ENCODE measurements at places on chromosomes 3 and 15. TPM values are rescaled to one million over a fixed set of nuclear protein-coding genes. Genes with fewer than 3 reads are reported as not detected.

The FOXL2 gene
- total RNA-seq: 0.11 TPM

The FBN1 gene
- 1,426 TPM for total RNA-seq

The GAP43 gene
- 0.39 TPM for total RNA-seq

The DISP2 gene
- 0.13 TPM for total RNA-seq

The FSD2 gene
- total RNA-seq: not detected

The HRG gene
- not detected for total RNA-seq

The UTS2B gene
- total RNA-seq: 0.52 TPM

The MORC1 gene
- not detected for total RNA-seq

The SAMMSON gene
- total RNA-seq: not detected

The MME gene
- 26.5 TPM for total RNA-seq

The ZNF80 gene
- total RNA-seq: not detected

The GOLGA8J gene
- 0.52 TPM for total RNA-seq

The SEMA6D gene
- 10.5 TPM for total RNA-seq

The DNAH12 gene
- total RNA-seq: 0.13 TPM

The FETUB gene
- total RNA-seq: not detected

The TMCO5A gene
- not detected for total RNA-seq

The LDHAL6B gene
- total RNA-seq: not detected

The POLQ gene
- 2.5 TPM for total RNA-seq

The HCLS1 gene
- total RNA-seq: 4.0 TPM

The DTX3L gene
- total RNA-seq: 38.5 TPM

The RLBP1 gene
- not detected for total RNA-seq

The TUSC7 gene
- total RNA-seq: not detected

The NR2E3 gene
- total RNA-seq: not detected

The FRMD5 gene
- 0.11 TPM for total RNA-seq

The SLC9C1 gene
- under 0.01 TPM for total RNA-seq

The PRSS50 gene
- total RNA-seq: under 0.01 TPM

The WNT7A gene
- total RNA-seq: not detected

The THPO gene
- 0.78 TPM for total RNA-seq

The C3orf49 gene
- not detected for total RNA-seq

The ANKRD63 gene
- not detected for total RNA-seq

The ECE2 gene
- not detected for total RNA-seq

The CCDC54 gene
- total RNA-seq: not detected

The CFAP100 gene
- not detected for total RNA-seq

The CMTM8 gene
- total RNA-seq: 0.26 TPM

The RASGRF1 gene
- total RNA-seq: not detected

The STRIT1 gene
- not detected for total RNA-seq

The PCLAF gene
- 56.4 TPM for total RNA-seq

The TMC3 gene
- not detected for total RNA-seq

The PPP1R14D gene
- total RNA-seq: not detected

The LRRIQ4 gene
- total RNA-seq: under 0.01 TPM

The IMPG2 gene
- total RNA-seq: 0.39 TPM
